ENCODE measurements at places on chromosomes 3 and 15.
A peak's percentile ranks its signal among the peaks of the same experiment; 100 is the strongest.

- no peak for DNase-seq
Measured at GRCh38 chr15:75862796-75863195, 19.5 kb downstream of the UBE2Q2 start.

GRCh38 chr3:75260-75659, 121.3 kb upstream of the CHL1 start:
- no peak for DNase-seq

GRCh38 chr3:127264292-127264691, 23.6 kb downstream of the PRR20G start:
- DNase-seq: no peak

GRCh38 chr15:29062179-29062591, 176.4 kb downstream of the APBA2 start:
- no peak for DNase-seq

DNA sequence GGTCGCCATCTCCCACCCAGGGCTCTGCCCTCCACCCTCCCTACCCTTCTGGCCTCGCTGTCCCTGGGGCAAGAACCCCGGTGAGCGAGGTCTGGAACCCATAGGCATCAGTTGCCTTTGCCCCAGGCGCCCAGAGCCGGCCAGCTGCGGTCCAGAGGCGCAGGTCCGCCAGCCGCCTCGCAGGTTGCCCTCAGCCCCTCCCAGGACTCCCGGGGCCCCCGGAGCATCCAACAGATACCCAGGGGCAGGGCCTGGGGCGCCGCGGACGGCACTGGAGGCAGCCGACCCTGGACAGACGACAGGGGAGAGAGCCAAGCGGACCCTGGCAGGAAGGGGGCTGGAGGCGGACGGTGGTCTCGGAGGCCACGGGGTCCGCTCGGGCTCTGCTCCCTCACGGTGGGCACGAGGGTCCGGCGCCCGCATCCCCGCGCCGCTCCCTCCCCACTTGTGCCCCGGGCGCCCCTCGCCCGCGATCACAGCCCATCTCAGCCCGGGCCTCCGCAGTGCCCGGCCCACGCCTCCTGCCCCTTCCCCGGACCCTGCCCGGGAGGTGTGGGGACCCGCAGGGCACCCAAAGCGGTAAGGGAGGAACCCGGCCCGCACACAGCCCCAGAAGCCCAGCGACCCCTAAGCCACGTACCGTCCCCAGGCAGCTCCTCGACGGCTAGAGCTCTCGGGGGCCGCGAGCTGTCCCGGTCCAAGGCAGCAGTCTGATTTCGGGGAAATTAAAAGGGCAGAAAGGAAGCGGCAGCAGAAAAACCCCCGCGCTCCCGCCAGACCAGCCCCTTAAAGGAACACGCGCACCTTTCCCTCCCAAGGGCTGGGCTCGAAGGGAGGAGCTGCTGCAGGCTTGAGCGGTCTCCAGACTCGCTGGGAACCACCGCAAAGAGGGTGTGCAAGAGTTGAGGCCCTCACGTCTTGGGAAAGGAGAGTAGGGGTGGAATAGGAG, at the start of gene HAPLN3:
HAPLN3 (minus strand) TSS at position 726 of the 949 bp plus-strand sequence. CDS start 8,246 bp downstream, outside the sequence.
- peak; percentile 42 for DNase-seq

- DNase-seq: peak; percentile 12
Measured at GRCh38 chr15:41603941-41604911, 45.2 kb downstream of the TYRO3 start.

DNA sequence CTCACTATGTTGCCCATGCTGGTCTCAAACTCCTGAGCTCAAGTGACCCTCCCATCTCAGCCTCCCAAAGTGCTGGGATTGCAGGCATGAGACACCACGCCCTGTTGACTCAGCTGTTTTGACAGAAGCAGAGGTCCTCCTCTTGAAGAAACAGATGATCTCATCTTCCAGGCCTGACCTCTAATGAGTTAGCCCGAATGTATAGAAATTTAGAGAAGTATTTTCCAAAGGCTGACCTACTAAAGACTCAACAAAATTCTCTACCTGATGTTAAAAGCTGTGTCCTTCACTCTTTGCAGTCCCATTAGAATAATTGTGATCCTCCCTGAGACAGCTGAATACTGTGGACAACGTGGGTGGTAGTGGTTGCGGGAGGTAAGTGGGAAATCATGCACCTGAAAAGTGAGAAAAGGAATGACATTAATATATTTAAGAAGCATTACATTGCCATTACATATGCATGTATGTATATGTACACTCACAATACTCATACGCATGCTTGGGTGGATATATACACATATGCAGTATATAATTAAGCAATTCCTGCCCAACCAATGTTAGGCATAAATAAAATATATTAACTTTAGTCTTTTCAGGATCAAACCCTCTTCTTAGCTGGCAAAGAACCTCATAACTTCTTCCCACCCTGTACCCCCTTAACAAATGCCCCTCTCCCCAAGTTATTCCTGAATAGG, 204.6 kb upstream of the NR2F2 start:
- DNase-seq: no peak

DNA sequence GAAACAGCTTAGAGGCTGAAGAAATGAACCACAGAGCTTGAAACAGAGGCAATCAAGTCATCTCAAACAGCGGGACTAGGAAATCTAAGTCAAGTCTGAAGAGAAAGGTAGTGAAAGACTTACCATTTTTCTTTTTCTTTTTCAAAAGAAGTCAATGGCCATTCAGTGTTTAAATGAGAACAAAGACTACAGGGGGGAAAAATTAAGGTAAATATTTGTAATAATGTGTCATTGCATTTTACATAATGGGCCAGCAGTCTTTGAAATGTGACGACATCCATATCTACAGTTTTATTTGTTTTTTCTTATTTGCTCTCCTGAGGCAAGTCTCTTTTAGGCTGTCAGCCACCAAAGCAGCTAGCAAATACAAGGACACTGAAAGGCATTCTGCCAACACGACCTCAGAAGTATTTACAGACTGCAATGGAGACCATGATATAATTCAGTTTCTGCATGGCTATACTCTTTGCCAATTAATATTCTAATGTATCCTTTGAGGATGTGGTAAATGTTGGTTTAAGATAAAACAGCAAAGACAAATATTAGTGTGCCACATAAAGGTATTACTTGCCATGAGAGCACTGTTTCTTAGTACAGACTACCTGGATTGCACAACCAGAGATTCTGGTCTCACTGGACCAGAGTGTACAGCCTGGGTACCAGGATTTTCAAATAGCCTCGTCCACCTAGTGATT, 307.0 kb upstream of the THBS1 start:
- no peak for DNase-seq

DNA sequence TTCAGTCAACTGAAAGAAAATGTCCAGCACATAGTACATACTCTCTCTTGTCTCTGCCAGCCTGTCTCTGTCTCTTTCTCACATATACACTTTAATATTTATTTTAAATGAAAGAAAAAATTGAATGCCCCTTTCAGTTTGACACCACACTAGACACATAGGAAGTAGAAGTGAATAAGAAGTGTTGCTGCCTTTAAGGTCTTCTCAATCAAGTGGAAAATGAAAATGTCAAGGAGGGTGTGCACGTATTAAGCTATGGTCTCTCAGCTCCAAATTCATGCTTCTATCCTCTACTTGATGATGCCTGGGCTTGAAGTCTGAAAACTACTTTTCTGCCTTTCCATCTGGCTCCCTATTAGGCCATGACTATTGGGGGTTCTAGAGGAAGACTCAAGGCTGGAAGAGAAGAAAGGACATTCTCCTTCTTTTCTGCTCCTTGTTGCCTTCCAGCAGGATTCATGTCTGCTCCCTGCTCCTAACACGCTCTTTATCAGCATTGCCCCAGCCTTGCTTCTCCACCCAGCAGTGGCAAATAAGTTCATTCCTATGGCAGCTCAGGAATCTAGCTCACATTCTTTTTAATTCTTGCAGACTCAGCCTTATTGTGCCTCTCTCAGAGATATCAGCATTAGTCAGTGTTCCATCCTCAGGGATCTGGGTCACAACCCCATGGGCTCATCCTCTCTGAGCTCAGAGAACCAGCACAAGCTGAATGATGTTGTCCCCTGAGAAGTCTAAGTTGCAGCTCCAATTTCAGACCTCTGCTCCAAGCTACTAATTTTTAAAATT, 609.1 kb upstream of the GRM7 start:
- no peak for DNase-seq

GRCh38 chr3:186368717-186369116, 6.7 kb upstream of the DGKG start:
- DNase-seq: no peak

GRCh38 chr3:11391174-11391879, 119.1 kb downstream of the ATG7 start:
- DNase-seq: no peak
